Memory B cell (primary cell): ENCODE measurements at places on chromosomes 16 and 17.
A peak's percentile ranks its signal among the peaks of the same experiment; 100 is the strongest.

DNA sequence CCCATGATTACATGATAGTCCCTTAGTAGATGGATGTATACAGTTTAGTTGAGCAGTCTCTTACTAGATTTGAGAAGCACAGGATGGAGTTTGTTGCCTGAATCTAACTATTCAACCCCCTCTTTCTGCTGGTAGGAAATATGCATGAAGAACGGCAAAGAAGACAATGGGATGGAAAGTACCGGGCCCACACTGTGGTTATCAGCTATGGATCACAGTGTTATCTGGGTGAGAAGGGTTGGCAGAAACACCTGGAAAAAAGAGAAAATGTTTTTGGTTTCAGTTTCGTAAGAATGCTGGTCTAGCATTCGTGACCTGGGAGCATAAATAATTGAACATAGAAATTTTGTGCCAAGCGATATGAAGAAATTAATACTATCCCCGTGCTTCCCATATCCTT lies 53.1 kb downstream of the ANKFN1 start:
- no peak for DNase-seq

GRCh38 chr16:30052671-30053372 lies 12.7 kb upstream of the ALDOA start:
- DNase-seq = peak; percentile 81

DNA sequence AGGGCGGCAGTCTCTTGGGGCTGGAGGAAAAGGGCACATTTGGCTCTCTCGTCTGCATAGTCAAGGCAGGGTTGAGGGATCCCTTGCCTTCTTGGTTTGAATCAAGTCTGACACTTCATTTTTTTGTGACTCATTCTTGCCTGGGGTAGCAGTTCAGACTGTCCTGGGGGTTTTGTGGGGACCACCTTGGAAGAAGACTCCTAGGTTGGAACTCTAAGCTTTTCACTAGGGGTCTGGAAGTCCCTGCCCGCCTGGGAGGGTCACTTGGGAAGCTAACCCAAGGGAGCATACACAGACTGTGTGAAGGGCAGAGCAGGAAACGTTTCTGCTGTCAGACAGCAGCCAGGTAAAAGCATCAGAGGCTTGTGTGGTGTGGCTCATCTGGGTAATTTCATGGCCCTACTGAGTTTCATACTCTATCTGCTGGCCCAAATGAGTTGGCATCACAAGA lies 11.3 kb downstream of the YPEL2 start:
- DNase-seq = no peak

- no peak for DNase-seq
Measured at GRCh38 chr17:22253007-22253406, 560.7 kb downstream of the KCNJ18 start.

DNA sequence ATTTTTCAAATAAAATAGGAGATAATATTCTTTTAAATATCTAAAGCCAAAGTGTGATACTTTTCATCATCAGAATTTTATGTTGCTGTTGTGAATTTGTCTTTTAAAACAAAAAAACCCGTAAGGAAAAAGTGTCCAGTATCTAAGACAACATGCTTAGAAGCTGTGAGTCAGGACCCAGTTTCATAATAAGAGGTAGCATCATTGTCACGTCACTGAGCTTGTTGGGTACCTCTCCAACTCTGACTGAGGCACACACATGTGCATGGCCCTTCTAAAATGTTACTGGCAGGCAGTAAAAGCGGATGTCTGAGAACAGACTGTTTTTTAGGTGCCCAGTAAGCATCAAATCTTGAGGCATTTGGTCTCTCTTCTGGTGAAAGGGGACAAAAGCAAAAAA lies 2.5 kb downstream of the CIAPIN1 start:
- DNase-seq = no peak

DNA sequence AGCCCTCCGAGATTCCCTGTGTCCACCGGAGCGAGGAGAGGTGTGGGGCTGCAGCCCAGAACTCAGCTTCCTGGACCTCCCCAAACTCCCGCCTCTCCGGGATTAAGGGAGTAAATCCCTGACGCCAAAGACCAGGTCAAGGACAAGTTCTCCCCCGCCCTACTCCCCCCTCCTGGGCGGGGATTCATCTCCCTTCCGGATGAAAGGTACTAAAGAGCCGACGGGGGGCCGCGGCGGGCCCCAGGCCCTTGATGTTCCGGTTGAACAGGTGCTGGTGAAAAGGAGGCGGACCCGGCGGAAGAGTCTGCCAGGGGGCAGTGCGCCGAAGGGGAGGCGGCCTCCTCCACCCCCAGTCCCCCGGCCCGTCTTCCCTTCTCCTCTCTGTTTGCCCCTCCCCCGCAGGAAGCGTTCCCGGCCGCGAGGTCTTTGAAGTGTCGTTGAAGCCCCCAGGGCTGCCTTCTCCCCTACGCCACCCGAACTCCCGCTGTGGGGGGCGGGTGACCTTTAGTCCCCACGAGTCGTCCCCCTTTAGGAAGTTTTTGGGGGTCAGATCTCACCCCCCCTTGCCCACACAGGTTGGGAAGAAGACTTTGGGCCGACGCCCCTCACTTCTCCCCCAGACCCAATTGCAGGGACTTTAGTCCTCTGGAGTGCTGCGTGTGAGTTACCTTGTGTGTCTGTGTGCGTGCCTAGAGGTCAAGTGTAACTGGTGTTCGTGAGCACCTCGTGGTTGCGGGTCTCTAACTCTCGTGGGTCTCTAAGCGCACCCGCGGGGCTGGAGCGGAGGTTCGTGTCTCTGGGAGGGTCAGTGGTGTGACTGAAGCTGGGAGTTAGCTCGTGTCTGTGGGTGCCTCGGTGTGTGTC lies 1.1 kb upstream of the MLLT6 start:
- no peak for DNase-seq

DNA sequence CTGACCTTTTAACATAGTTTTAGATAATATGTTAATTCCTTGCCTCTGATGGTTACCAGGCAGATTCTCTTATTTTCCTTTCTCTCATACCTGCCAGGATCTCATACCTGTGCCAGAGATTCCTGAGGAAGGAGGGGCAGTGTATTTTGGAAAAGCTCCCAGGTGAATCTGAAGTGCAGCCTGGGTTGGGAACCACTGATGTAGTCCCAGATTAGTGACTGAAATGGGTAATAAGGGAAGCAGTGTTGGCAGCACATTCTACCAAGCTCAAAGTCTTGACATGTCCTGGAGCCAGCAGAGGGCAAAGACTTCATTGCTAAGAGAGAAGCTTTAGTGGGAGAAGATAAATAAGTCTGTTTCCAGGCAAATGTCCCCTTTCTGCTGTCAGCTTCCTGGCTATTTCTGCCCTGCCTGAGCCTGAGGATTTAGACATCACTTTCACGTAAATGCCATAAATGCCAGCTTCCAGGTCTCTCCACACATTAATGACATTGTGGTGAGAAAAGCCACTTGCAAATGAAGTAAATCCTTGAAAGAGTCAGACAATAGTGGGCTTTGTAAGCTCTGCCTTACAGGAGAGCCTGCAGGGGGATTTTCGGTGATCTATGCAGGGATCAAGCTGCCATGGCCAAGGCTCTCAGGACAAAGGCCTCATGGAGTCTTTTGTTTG lies 40.9 kb upstream of the C16orf78 start:
- DNase-seq = no peak

DNA sequence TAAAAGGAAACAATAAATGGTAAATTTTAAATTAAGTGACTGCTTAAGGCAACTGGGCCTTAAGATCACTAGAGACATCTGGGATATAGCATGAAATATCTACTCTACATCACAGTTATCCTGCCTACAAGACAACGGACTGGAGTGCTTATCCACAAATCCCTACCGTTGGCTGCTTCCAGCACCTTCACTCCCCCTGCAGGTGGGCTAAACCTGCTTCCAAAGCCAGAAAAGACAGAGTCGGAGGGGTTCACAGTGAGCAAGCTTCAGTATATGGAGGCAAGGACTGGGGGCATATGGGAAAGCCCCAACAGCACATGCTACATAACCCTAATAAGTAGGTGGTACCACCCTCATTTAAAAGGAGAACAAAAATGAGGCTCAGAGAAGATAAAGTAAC lies 45.3 kb downstream of the GRIN2A start:
- no peak for DNase-seq

DNA sequence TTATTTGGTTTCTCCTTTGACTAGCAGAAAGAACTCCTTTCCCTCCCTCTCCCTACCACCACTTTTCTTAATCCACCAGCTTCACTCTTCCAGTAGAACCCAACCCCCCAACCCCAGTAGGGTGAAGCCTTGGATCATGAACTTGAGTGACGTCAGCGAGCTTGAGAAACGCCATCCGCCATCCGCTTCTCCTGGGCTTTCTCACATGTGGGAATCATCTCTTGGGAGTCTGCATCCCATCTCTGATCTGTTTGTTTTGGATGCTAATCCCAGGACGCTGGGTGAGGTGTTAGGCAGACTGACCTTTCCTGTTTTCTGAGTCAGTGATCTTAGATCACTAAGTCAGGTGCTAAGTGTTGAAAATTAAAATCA lies 16.0 kb upstream of the SOX9 start:
- no peak for DNase-seq

GRCh38 chr17:56096026-56096810 lies 57.1 kb upstream of the ANKFN1 start:
- no peak for DNase-seq

DNA sequence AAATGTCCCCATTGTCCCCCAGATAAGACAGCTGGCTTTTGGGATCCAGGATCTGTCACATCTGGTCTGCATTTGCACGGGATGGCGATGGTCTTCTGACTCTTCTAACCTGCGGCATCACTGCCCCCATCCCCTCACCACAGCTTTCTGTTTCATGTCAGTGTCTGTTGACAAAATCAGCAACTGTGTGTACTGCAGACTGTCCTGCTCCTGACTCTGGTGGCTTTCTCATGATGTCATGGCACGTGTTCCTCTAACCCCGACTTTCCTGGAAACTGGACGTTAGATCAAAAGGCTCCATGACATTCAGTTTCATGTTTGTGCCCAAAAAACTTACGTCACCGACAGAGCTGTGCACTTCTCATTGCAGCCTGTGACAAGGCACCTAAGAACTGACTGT lies 30.1 kb upstream of the CPNE2 start:
- DNase-seq = no peak

- no peak for DNase-seq
Measured at GRCh38 chr16:63581570-63581969, 1540.3 kb downstream of the CDH11 start.

DNA sequence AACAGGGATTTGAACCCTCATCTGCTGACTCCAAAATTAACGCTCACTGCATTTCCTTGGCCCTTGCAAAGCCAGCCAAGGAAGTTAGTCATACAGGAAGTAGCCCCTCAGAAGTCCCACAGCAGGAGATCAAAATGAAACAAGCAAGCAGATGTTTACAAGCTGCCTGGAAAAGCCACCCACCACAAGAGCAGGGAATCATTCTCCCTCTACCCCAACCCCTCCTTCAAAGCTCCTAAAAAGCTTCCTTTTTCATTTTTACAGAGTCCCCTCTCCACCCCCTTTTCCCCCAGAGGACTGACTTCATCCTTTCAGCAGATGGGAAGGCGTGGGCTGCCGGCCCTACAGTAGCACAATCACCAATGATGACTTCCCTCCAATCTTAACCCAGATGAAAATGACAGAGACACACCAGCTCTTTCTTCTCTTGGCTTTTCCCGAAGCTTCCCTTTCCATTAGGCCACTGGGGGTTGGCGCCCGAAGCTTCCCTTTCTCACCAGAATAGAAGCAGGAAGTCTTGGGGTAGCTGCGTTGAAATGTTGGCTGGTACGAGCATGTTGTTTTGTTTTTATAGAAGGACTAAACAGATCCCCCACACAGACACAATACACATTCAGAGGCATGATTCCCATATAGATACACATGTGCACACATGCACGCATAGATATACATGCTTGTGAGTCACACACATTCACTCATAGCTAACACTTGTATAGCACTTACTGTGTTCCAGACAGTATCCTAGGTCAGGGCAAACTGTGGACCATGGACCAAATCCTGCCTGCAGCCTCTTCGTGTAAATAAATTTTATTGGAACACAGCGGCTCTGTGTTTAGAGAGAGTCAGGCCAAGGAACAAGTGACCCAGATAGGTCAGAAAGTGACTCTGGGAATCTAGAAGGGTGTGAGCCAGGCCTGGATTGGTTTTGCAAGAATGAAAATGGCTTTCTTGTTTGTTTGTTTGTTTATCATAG lies 17.4 kb downstream of the ITPRIPL2 start:
- no peak for DNase-seq

DNA sequence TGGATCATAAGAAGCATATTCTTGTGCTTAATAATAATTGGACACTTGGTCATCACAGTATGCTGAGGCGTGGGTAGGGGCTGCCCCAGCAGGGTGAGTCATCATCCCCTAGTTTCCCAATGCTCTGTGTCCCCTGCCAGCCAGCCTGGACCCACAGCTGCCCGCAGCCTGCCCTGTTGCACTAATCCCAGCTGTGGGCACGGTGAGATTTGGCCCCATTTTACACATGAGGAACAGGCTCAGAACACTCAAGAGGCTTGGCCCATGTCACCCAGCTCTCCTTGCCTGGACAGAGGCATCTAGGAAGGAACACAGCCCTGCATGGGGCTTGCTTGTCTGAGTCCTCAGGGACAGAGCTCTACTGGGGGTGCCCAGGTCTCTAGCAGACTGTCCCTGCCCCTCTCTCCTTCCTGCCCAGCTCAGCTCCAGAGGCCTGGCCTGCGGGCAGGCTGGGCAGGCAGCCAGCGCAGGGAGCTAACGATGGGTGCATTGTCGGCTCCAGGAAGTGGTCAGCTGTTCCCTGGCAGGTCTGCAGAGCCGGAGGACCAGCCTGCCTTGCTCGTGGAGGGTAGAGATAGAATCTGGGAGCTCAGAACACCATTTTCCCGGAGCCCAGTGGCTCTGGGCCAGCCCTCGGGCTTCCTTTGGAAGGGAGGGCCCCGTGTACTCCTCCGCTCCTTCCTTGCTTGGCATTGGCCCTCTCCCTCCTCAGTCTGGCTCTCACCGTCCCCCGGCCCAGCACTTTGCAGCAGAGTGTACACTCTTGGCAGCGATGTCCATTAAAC lies 189.4 kb downstream of the RAB11FIP4 start:
- DNase-seq = no peak

- no peak for DNase-seq
Measured at GRCh38 chr17:46013127-46013501, 14.1 kb downstream of the STH start.

GRCh38 chr16:87266846-87267245 lies 50.3 kb downstream of the C16orf95 start:
- no peak for DNase-seq

GRCh38 chr17:38925263-38925995 lies at the start of gene LASP1NB:
Gene LASP1NB (plus strand): TSS chr17:38925614.
- DNase-seq = no peak

DNA sequence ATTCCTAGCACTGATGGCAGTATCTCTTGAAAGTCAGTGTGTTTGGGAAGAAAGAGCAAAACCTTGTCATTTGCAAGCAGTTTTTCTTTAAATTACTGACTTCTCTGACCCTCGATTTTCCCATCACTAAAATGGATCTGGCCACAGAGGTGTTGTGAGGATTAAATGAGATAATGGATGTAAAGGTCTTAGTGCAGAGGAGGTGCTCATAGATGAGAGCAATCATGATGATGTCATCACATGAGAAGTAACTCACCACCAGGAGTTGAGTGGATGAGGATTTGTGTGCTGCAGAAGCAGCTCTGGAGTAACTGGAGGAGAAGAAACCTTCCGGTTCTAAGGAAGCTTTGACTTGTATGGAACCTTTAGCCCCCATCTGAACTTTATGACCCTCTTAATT lies 30.6 kb downstream of the PITPNM3 start:
- DNase-seq = no peak

GRCh38 chr17:73419051-73419450 lies 107.2 kb upstream of the CDC42EP4 start:
- no peak for DNase-seq
